ENCODE measurements at places on chromosomes 3 and 15.

- no peak for DNase-seq
These were observed 43.0 kb upstream of the IDH2 start for GRCh38 chr15:90145259-90145658.

GRCh38 chr3:106707347-106707746 is 669.9 kb upstream of the CCDC54 start:
- no peak for DNase-seq

DNA sequence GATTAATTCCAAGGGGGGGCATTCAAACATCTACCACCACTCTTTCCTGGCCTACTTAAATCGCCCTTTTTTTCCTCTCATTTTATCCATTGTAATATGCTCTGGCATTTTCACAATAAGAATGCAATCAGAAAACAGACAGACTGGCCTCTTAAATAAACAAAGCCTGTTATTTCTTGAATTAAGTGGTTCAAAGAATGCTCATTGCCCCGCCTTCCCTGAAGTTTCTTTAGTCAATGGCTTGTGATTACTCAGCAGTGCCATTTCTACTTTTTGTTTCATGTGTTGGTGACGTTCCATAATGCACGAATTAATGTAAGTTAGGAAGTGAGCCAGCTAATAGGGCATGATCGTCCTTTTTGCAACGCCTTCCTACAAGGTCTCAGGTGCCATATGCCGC is 68.0 kb downstream of the FBN1 start:
- no peak for DNase-seq

- no peak for DNase-seq
These were observed 75.6 kb downstream of the LINGO1 start for GRCh38 chr15:77557144-77557543.

- DNase-seq, result no peak
These were observed 49.1 kb downstream of the MYO9A start for GRCh38 chr15:72068856-72069255.

Measured in activated CD8-positive, alpha-beta memory T cell treated with anti-CD3 and anti-CD28 coated beads, Interleukin-2, amount 50 U/mL, for 48 hours (primary cell).